Glutamatergic neuron (in vitro differentiated cells): ENCODE measurements at places on chromosomes 2 and 18.
A peak's percentile ranks its signal among the peaks of the same experiment; 100 is the strongest.

DNA sequence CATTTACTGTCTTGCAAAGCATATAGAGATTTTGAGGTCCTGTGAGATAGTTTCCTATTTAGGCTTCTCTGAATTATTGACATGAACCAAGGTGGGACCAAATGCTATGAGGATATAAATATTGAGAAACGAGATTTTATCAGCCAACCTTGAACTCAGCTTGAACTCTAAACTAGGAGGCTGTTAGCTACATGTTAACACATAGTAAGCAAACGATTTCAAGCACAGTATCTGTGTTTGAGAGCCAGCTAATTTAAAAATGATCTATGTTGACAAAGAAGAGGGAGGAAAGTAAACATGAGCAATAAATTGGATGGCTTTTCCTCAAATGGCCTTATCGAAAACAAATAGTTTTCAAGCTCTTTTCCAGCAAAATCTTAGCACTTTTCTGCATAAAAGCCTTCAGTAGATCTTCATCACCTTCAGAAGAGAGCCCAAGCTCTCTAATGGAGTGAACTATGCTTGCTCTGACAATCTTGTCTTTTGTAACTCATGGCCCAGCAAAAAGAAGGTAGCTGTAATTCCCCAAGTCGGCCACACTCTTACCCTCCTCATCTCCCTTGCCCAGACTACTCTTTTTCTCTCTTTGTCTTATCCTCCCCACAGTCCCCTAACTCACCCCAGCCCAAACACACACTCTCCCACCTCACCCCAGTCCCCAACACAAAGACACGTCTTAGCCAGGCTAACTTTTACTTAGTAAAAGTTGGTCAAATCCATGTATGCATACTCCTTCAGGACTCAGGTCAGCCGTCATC lies 14.7 kb downstream of the CD28 start:
- no peak for DNase-seq

- no peak for DNase-seq
These were observed 1131.6 kb upstream of the TMEFF2 start for GRCh38 chr2:193326296-193326695.

- no peak for DNase-seq
These were observed 57.7 kb upstream of the SLC1A4 start for GRCh38 chr2:64931246-64932115.

DNA sequence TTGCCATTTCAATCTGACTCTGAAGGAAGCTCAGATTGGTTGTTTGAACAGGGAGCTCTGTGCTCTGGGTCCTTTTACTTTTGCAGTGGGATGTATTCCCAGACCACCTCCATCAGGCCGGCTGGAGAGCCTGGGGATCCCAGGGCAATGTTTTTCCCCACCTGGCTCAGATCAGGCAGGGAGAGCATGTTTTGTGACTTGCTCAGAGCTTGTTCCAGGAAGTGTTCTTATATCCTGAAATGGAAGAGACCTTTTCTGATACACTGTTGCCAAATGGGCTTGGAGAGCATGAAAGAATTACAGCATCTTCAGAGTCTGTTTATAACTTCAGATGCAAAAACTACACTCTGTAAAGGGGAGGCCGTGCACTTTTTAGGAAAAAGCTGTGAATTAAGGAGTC lies 56.0 kb downstream of the LIPG start:
- no peak for DNase-seq

DNA sequence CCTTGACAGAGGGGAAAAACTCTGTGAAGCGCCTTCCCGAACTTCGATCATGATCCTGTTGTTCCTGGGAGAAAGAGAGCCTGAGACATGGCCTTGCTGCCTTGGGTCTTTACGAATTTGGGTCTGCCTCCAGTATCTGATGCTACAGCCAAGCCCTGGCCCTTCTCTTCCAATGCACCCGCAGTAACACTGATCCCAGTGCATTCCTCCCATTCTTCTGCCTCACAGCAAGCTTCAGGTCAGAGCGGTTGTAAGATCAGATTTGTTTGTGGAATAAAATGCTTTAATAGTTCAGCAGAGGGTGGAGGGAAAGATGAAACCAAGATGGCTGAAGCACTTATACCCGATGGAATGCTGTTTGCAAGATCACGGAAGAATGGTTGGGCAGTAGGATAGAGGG lies 196.7 kb upstream of the SIX2 start:
- no peak for DNase-seq

DNA sequence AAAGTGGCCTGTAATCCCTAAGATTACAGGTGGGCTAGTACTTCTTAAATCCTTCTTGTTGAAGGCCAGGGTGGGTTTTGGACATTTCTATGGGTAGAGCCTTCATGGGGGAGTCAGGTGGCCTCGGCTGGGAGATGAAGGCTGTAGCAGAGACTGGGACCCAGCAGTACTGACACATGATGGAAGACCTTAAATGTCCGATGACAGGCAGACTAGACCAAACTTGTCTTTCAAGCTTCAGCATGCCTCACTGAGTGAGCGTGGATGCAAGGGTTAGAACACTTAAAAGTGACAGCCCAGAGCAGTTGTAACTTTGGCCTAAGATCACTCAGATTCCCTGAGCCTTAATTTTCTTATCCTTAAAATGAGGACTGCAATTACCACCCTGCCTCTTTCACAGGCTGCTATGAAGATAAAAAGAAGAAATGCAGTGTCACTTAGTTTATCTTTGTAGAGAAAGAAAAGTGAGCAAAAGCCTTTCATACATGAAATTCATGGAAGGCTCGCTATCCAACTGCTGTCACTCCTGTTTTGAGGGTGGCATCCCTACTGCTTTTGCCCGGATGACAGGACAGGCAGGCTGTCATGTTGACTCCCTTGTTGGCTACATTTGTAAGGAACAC lies 19.5 kb downstream of the PLEK start:
- no peak for DNase-seq

- no peak for DNase-seq
These were observed 5.8 kb downstream of the FZD7 start for GRCh38 chr2:202039278-202040078.

GRCh38 chr2:219497495-219498279 lies 1.0 kb upstream of the GMPPA start:
- DNase-seq: peak; percentile 77

DNA sequence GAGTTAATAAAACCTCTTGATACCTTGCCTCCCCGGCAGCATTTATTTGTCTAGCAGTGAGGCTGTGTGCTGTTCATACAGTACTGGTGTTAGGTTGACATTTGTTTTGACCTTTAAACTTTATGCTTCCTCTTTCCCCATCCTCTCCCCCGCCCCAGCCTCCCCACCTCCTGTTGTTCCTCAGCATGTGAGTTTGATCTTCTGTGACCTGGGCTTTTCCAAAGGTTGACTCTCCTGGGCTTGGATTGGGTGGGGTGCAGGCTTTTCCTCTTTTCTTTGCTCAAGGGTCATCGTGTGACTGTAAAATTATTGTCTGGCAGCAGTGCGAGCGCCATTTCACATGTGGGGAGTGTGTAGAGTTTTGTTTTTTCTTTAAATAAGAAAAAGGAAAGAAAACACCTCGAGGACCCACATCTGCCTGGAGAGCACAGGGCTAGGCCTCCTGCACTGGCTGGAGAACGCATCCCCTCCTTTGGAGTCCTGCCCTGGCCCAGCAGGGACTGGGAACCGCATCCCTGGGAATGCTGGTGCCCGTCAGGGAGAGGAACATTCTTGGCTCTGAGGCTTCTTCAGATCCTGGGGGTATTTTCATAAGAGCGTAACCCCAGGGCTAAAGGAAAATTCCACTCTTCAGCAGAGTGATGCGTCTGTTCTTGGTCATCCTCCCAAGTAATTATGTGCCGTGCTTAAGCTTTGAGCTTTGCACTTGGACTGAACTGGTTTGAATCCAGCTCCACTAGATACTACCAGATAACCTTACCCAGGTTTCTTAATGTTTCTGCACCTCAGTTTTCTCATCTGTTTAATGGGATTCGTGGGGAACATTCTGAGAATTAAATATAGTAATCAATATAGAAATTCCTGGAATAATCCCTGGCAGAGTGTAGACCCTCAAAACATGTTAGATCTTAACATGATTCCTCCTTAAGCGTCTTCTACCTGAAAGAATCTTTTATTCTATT lies 91.5 kb downstream of the SETBP1 start:
- no peak for DNase-seq

GRCh38 chr2:119349289-119349688 lies 17.3 kb downstream of the C2orf76 start:
- no peak for DNase-seq

- no peak for DNase-seq
These were observed 20.3 kb upstream of the EHBP1 start for GRCh38 chr2:62685256-62685655.

DNA sequence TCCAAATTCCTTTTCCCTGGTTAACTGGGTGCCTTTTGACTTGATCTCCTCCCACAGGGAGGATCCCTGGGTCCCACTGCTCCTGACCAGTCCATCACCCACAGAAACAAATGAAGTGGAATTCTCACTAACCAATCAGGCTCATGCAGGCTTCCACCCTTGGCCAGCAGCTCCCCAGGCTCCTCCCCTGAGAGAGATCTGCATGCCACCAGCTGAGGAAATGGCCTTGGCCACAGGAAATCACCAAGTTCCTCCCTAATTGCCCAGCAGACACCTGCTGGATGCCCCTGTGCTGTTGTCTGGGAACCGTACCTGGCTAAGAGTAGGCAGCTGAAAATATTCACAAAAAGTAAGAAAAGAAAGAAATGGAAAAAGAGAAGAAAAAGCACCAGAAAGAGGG lies 207.4 kb downstream of the NCK2 start:
- DNase-seq: no peak

DNA sequence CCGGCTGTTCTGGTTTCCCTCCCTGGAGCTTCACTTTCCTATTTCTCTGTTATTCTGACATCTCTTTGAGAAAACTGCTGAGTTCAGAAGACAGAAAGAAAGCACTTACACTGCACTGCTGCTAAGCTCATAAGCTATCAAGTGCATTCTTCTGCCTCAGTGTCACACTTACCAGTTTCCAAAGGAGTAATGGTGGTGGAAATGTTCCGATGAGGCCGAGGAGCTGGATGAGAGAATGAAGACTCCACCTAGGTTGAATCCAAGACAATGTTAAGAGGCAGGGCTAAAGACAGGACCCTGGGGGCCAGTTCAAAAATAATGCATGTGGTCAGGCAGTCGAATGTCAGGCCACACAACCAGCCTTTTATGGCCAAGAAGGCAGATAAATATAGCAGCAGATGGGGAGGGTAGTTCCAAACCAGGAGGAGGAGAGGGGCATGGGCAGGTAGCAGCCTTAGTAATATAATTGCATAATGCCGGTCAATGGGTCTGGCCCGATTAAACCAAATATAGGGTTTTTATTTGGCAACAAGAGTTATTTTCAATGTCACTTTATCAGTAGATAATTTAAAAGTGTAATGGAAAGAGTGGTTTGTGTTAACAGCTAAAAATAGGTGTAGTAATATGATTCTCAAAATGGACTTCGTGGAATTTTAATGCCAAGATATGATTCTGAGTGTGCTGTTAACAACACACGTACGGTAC lies at the start of gene MYOM1:
Gene MYOM1 (minus strand): TSS at position 338 of the 705 bp plus-strand sequence. CDS start 4,745 bp downstream, outside the sequence.
- no peak for DNase-seq

DNA sequence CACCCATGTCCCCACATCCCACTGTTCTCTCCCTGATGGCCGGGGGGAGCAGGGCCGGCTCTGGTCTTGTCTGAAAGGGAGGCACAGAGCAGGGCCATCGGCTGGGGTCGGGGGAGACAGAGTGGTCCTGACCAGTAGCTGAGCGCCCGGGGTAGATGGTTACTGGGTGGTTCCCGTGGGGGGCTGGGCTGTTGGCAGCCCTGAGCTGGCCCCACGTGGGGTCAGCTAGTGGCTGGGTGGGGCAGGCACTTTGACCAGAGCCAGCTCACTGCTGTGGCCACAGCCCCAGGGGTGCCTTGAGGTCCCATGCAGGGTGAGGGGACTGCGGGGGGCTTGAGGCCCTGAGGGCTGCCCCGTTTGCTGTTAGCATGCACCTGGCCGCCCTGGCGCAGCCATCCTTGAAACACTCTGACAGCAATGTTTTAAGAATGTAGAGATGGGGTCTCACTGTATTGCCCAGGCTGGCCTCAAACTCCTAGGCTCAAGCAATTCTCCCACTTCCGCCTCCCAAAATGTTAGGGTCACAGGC lies 12.3 kb upstream of the NEU4 start:
- DNase-seq: peak; percentile 10

DNA sequence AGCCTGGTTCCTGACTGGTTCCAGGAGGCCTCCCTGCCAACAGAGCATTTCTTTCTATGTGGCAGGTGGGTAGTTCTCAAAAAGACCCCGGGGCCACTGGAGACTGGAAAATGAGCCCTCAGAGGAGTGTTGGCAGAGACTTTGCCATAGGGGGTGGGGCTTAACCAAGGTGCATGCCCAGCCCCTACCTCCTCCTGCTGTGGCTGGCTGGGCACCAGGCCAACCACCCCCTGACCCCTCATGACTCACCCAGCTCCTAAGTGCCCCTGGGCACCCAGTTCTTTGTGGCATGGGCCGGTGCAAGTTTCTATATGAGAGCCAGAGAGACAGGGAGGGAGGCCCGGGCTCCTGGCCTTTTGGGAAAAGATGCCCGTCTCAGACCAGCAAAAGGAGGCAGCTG lies 98.2 kb upstream of the SMAD2 start:
- DNase-seq: no peak

DNA sequence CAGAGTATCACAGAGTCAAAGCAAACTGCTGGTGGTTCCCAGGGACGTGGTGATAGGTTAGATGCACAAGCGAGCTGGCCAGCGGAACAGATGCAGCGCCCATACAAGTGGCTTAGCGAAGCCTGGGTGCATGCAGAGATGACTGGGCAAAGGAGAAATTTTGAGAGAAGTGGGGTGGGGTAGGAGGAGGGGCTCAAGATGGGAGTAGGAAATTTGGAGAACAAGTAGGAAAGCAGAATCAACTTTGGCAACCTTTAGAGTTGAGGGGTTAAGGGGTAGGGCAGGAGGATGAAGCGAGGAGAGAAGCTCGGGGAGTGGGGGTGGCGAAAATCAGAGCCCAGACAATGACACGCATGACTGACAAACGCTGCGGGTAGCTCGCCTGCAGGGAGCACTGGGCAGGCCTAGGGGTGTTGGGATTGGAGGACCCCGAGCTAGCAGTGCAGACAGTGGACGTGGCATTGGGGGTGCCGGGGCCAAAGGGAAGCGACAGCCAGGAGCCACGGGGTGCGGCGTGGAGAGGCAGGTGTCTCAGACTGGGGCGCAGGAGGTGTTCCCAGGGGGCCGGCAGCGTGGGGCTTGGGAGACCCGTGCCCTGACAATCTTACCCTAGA lies 431 bp downstream of the FAM98A start:
- peak; percentile 55 for DNase-seq

DNA sequence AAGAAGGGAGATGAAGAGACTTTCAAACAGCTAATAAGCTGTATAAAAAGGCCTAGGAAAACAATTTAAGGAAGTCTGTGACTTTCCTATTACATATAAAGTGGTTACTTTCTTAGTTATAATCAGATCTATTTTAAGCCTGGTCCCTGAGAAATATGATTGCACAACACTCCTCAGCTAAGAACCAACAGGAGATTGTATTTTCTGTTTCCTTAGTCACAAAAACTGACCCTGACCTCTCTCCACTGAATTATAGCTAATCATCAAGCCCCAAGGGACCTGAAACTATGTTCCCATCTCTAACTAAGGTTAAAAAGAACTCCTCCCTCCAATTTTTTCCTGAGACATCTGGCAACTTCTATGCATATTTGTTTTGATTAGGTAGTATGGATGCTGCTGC lies 106.9 kb downstream of the ROCK1 start:
- no peak for DNase-seq

GRCh38 chr2:188132385-188132784 lies 159.3 kb upstream of the GULP1 start:
- no peak for DNase-seq
